ENCODE measurements at places on chromosomes 13 and 19.

GRCh38 chr13:63684822-63685221 lies 2269.2 kb upstream of the PCDH20 start:
- DNase-seq, result no peak

DNA sequence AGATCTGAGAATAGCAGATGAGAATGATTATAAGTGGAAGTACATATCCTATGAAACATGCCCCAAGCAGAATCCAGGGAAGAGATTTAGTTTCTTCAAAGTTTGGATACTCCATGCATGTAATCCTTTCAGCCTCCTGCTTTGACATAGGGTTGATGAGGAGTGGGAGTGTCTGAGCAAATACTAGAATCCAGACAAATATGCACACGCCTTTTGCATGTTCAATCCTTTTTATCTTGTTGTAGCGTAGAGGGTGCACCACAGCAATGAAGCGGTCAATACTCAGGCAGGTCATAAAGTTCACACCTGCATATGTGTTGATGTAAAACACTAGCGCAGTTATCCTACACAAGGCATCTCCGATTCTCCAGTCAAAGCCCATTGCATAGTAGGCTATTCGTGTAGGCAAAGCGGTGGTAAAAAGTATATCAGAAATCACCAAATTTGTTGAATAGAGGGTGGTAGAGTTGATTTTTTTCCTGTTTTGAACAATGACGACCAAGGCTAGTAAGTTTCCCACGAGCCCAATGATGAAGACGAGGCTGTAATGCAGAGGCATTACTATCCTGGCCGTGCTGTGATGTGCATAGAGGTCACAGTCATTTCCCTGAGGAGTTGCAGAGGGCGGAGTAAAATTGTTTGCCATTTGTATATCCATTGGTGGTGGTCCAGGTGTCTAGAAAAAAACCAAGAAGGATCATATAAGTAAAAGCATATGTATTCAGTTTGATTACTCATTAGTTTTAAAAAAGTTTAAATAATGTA lies 11.5 kb downstream of the GPR183 start:
- DNase-seq, result no peak

- DNase-seq, result no peak
Measured at GRCh38 chr13:29855009-29855408, 4.6 kb upstream of the UBL3 start.

GRCh38 chr19:15563325-15563794 lies 51.7 kb upstream of the CYP4F8 start:
- no peak for DNase-seq

GRCh38 chr13:23979361-23980159 lies 82.3 kb upstream of the C1QTNF9B start:
- peak; percentile 78 for DNase-seq

DNA sequence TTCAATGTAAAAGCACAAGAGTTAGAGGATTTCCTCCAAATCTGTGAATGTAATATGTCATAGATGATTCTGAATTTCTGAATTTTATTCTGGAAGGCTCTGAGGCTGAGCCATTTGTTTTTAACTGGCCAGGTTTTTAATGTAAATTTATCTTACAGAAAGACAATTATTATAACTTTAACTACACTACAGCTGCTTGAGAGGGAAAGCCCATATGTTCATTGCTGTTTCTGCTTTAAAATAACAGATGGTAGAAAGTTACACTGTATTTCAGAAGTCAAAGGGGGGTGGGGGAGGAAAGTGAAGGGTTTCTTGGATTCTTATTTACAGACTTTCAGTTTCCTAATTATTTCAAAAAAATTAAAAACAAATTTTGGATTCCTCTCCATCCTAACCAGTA lies 62.8 kb downstream of the DNAJC15 start:
- DNase-seq, result no peak

GRCh38 chr13:49023431-49023830 lies 47.7 kb downstream of the FNDC3A start:
- no peak for DNase-seq

DNA sequence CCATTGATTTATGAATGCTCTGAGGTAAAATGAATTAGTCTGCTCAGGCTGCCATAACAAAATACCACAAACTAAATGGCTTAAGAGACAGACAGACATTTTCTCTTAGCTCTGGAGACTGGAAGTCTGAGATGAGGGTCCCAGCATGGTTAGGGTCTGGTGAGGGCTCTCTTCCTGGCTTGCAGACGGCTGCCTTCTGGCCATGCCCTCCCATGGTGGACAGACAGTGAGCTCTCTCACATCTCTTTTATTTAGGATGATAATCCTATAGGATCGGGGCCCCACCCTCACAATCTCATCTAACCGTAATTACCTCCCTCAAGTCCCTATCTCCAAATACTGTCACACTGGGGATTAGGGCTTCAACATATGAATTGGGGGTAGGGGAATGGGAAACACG lies 47.1 kb downstream of the HSPH1 start:
- DNase-seq, result no peak

- DNase-seq, result no peak
Measured at GRCh38 chr13:20219577-20219976, 12.5 kb downstream of the GJB6 start.

DNA sequence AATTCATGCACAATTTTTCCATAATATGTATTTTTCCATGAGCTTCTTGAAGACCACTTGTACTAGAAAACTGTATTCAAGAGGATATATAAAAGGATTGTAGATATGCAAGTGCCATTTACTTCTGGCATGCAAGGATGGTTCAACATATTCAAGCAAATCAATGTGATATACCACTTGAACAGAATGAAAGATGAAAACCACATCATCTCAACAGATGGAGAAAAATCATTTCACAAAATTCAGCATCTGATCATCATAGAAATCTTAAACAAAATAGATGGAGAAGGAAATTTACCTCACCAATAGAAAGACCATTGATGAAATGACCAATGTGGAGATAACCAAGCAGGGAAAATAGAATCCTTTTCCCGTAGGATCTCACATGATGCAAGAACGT lies 5.1 kb upstream of the ZNF816 start:
- DNase-seq, result no peak

- no peak for DNase-seq
Measured at GRCh38 chr19:44738136-44738535, 10.4 kb upstream of the BCL3 start.

DNA sequence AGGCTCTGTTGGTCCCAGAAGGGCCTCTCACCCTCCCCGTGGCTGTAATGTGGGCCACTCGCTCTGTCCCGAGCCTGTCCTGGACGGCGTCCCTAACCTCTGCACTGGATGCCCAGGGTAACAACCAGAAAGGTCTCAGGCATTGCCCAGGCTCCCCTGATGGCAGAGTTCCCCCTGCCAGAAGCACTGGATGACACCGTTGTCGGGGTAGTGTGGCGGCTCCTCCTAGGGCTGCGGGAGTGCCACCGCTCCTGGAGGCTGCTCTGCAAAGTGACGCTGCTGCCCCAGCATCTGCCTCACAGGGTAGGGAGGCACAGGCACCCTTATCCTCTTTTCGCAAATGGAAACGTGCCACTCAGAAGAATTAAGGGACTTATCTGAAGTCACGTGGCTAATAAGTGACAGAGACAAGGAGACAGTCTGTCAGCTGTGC lies 32.0 kb downstream of the MPHOSPH8 start:
- DNase-seq, result no peak

- DNase-seq, result no peak
Measured at GRCh38 chr13:45108716-45109101, 11.6 kb upstream of the GTF2F2 start.

DNA sequence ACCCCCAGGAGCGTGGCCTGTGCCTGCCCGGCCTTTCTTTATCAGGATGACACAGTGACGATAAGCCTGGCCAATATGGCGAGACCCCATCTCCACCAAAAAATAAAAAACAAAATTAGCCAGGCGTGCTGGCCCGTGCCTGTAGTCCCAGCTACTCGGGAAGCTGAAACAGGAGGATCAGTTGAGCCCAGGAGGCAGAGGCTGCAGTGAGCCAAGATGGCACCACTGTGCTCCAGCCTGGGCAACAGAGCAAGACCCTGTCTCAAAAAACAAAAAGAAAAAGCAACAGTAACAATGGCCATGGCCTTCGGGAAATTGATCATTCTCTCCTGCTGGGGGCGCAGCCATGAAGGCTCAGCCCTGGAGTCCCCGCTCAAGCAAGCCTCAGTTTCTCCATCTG lies 11.1 kb downstream of the PEX11G start:
- no peak for DNase-seq

GRCh38 chr13:52723181-52723580 lies 16.4 kb downstream of the CNMD start:
- no peak for DNase-seq

DNA sequence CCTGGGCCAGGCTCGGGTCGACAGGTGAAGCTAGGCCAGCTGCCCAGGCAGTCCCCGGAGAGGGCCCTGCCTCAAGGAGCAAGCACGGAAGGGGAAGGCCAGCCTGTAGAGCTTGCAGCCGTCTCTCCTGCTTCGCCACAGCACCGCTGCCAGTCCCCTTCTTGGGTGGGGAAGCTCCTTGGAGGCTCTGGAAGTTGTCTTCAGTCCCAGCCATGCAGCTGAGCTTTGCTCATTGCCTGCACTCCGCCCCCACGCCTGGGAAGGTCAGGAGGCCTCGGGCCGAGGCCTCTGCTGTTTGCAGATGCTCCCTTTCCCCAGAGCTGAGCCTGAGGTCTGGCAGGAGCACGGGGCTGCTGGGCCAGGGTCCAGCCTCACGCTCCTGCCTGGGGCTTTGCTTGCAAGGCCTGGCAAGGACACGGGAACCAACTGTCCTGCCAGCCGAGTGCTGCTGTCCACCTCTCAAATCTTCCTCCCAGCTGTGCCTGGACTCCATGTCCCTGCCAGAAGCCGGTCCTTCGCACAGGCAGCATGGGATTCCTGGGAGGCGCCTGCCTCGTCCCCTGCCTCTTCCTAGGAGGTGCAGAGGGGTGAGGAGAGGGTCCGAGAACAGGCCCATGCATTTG lies 13.3 kb downstream of the PLEKHF1 start:
- no peak for DNase-seq

- DNase-seq, result no peak
Measured at GRCh38 chr13:101013245-101013644, 338.6 kb upstream of the TMTC4 start.

DNA sequence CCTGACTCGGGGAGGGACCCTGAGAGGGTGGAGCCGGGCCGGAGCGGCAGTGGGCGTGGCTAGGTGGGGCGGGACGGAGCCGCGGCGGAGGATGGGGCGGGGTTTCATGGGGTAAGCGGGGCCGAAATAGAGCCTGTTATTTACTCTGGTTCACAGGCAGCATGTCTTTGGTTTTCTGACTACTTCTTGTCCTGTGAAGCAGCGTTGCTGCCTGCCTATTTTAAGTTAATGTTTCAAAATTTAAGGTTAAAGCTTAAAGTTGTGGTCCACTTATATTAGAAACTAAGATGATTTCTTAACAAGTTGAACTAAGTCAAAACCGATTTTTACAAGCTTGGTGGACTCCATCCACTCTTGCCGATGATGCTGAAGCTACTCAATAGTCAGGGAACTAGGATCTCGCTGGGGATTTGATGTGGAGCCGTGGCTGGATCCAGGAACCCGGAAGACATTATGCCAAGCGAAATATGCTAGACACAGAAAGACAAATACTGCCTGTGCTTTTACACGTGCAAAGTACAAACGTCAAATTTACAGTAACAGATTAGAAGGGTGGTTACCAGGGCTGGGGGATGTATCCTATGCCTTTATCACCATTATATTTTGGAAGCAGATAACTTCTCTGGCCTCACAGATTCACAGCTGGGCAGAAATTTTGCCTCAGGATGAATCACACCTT lies 433 bp upstream of the ZNF616 start:
- no peak for DNase-seq

DNA sequence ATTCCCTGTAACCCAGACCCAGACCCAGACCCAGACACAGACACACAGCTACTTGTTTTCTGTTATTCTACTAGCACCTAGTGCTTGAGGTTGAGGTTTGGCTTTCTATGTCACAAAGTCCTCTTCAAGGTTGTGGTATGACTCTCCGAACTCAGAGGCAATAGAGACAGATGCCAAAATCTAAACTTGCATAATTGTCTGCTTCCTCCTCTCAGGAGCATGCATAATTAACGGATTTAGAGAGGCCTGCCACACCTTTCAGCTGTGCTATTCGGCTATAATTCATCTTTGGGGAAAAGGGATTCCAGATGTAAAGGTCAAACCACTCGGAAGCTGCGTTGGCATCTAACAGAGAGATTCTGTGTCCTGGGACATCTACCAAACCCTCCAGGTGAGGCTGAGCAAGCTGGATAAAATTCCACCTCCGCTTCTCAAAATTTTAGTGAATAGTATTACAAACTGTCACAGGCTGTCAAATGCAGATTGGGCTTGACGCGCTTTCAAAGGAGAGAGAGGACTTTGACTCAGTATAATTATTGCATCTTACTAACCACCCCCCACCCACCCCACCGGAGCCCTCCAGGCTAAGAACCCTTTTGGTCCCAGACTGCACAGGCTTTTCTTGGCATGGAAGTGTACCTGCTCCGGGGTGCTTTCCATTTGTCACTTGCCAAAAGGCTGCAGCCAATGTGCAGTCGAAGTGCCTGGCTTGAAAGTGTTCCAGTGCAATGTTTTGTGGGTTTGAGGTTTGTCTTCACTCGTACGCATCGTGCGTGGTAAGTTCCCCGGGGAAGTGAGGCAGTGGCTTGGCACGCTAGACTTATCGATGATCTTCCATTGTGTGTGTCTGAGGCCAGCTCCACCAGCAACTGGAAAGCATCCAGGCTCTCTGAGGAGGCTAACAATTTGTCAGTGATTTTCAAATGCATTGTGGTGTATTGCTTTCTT lies 194.1 kb downstream of the TDRD3 start:
- no peak for DNase-seq

DNA sequence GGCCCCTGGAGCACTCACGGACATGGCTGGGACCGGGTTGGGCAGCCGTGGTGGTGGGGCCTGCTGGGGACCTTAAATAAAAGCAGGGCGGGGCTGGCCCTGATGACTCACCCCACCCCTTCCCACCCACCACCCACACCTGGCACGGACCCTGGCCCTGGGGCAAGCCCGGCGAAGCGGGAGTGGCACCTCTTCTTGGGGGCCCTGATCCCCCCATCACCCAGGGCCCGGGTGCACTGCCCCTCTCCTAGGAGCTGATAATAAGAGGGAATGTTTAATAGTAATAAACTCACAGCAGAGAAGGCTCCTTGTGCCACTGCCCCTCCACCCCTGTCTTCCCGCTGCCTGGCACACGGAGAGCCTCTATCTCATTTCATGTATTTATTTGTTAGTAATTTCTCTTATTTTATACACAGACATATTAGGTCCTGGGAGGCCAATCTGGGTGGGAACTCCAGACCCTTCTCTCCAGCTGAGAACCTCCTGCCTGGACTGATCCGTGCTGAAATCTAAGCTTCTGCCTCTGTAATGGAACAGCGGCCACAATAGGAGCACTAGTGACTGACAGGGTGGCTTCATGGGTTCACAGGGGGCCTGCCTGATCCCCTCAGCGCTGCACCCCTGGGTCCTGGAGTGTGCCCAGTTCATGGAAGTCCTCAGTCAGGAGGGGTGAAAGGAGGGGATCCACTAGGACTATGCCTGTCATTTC lies at the start of gene LGALS7:
Gene LGALS7, minus strand, starts transcription at position 49 of the 709 bp plus-strand sequence. Its CDS starts 25 bp downstream, at position 24.
- DNase-seq, result no peak

GRCh38 chr13:95231393-95231792 lies 69.9 kb downstream of the ABCC4 start:
- no peak for DNase-seq
